ENCODE measurements at places on chromosomes 2 and 18.

DNA sequence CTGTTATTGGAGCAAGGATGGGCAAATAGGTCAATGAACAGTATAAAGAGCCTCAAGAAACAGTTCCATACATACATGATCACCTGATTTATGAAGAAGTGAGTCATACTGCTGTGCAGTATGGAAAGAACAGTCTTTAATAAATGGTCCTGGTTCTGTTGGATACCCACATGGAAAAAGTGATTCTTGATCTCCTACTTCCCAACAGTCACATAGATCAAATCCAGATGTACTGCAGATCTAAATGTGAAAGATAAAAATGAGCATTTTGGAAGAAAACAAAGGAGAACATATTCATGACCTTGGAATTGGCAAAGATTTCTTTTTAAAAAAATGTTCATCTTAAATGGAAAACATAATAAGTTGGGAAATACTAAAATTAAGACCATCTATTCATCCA is 75.8 kb downstream of the CCDC148 start:
- no peak for DNase-seq

DNA sequence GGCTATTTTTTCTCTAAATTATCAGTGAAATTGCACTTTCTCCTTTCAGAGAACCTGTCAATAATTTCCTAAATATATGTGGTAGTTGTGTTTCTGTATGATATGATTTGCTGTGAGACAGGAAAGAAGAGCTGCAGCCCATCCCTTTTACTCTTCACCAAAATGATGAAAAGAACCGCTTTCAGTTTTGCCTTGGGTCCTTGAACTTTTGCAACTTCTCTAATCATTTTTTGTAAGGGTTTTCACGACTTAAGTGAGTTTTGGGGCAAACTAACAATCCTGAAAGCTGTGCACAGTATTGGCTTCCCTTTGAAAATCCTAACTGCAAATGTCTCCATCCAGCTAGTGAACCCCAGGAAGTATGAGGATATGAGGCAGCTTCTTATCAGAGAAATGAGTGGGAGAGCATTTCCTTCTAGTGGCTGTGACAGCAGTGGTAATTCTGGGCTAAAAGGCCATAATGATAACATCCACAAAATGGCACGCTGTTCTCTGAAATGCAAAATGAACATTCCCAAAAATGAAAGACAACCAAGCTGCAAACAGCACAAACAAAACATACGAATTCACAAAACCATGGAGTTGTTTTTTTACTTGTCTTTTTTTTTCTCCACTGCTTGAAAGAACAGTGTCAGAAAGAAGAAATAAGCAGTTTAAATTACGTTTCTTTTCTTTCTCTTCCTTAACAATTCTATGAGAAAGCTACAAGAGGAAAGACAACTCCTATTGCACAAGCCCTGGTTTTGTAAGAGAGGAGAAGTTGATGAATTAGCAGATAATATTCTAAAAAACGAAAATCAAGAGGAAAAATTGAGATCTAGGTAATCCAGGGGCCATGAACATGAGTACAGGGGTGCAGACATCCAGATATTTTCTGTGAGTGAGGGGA is 1291.6 kb upstream of the ZEB2 start:
- DNase-seq, result no peak

DNA sequence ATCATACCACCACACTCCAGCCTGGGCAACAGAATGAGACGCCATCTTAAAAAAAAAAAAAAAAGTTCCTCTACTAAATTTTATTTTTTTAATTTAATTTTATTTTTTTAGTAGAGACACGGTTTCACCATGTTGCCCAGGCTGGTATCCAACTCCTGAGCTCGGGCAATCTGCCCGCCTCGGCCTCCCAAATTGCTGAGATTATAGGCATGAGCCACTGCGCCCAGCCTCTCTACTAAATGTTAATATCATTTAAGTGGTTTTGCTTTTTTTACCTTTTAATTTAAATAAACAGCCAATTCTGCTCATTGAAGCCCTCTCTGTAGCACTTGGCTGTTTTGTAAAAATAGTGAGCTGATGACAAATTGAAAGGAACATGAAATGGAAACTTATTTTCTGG is 9.2 kb downstream of the RAB17 start:
- DNase-seq, result no peak

GRCh38 chr2:186467421-186467820 is 18.6 kb upstream of the ZC3H15 start:
- DNase-seq, result no peak

- DNase-seq, result no peak
Measured at GRCh38 chr2:117128461-117128860, 686.0 kb upstream of the DDX18 start.

DNA sequence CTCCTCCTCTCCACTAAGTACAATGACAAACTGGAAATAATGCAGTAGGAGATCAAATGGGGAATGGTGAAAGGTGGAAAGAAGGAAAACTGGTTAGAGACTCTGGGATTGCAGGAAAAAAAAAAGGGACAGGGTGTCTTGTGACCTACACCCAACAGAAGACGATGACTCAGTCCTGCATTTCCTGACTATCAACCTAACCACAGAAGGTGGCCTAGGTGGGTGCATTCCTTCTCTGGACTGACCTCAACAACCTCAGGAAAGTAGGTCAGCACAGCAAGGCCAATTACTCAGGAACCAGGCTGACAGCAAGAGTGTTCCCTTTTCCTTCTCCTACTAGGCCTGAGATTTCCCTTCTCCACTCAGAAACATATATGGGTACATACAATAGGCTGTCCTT is 1386.4 kb upstream of the ZEB2 start:
- DNase-seq, result no peak

DNA sequence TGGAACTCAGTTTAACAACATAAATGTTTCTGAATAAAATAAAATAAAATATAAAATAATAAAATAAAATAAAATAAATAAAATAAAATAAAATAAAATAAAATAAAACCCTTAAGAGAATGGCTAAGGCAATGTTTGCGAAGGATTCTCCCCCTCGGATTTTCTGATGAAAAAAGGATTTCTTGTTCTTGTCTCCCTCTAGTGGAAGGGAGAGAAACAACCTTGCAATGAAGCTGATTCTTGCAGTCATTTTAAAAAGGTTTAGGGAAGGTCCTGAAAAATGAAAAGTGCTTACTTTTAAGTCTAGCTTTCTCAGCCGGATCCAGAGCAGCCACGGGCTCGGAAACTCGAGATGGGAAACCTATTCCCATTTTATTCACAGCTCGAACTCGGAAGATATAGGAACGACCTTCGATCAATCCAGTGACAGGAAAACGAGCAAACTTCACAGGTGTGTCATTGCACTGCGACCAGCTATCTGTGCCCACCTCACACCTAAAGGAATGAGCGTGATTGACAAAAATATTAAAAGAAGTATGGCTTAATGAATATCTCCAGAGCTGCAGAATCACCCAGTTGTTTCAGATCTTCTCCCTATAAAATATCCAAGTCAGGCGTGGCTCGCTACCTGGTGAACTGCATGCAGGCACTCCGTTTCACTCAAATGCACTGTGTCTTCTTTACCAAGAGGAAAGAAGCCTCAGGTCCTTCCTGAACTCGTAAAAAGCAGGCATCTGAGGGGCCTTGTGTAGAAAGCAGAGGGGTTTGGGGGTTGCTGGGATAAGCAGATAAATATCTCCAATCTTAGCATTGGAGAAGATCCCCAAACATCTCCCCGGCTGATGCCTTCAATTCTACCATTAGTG is 68.1 kb downstream of the MYOM1 start:
- no peak for DNase-seq

DNA sequence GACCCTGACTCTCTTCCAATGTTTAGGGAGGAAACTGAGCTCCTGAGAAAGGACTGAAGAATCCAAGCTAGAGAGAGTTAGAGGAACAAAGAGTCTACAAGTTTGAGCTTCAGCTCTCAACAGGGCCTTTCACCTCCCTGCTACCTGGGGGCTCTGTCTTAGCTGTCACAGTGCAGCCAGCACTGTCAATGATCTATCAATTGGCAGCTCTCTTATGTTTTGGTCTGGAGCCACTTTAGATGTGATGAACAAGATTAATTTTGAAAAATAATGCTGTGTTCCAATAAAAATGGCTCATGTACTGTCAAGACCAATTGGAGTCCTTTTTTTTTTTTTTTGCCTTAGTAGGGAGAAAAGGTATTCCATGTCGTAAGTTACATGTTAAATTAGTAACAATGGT is 215.8 kb upstream of the TRIB2 start:
- DNase-seq, result no peak

DNA sequence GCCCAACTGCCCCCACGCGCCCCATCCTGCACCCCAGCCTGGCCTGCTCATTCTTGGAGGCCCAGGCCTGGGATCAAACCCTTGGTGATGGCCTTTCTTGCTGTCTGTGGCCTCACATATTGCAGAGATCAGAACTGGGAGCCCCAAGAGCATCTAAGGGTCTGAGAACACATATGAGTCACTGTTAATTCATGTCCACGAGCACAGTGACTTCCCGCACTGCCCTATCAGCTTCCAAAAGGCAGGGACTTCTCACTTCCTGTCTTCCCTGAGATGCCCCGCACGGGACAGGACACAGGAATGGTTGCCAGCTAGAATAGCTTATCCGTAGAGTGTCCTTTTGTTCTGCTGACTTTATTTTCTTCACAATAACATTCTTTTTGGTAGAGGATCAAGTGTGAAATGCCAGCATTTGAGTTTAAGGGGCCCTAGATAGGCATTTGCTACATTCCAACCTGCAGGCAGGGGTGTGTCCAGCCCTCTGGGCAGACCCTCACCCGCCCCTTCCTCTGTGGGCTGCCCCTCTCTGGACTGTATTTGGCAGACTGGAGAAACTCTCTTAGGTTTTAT is 21.1 kb upstream of the CELF4 start:
- DNase-seq, result no peak

DNA sequence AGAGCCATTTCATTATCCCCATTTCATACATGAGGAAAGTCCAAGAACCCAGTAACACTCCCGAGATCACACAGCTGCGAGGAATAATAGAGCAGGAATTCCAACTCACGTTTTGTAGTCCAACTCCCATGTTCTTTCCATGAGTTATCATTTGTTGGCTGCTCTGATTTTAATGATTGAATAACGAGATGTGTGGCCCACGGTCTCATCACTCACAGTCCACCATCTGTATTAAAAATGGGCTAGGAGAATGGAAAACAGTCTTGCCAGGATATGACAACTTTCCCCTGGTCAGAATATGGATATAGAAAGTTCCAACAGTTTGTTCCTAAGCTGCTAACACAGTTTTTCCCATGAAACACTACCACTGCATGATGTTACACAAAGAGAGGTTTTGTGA is 147.5 kb downstream of the METTL4 start:
- DNase-seq, result no peak

- no peak for DNase-seq
Measured at GRCh38 chr2:8623576-8623957, 58.3 kb upstream of the ID2 start.

DNA sequence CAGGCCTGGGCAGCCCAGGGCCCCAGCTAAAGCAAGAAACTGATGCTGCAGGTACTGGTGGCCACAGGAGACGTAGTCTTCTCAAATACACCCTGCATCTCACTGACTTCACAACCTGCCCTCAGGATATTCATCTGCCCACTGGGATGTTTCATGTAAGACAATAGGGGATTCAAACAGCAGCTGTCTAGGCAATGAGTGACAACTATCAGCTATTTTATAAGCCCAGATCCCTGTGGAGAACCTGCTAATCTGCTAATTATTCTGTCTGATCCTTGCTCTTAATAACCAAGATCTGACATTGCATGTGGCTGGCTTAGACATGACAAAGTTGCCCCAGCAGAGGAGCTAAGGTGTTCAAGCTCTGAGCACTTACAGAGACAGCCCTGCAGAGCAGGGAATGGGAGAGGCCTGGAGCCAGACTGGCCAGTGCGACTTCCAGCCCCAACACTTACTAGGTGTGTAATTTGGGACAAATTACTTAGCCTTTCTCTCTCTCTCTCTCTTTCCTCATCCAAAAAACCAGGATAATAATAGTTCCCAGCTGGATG is 28.6 kb downstream of the SIGLEC15 start:
- DNase-seq, result no peak

DNA sequence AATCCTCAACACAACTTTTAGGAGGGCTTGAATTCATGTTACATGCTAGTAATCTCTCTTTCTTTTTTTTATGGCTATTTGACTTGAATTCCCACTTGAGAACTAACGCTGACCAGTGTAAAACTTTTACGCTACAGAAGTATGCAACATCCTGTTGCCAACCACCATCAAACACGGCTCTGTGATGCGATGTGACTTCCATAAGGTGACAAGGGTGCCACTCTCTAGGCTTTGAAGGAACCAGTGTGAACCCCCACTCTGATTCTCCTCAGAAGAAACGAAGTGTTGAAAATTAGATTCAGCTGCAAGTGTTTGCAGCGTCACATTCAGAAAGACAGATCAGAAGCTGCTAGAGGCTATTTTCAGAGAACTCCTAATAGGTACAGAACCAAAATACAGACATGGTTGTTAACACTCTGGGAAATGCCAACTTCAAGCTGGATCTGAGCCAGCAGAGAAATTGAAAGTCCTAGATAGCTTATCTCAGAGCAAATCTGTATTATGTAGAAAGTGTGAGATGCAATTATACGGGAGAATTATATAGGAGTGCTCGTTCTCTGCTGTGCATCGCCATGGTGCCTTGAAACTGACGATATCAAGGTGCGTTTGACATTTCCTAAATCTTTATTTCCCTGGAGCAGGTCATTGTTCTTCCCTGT is 271.2 kb downstream of the LPIN1 start:
- DNase-seq, result no peak

DNA sequence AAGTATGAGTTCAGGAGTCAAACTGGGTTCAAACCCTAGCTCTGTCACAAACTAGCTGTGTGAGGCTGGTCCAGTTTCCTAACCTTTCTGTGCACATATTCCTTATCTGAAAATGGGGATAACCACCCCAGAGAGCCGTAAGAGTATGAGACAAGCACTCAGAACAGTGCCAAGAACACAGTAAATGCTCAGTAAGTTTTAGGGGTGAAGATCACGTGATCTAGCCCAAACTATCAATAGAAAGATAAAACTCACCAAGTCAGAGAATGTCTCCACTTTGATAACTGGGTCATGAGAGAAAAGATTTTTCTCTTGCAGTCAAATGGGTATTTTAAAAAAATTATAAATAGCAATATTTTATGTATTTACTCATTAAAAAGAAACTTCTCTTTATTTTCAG is 219.4 kb upstream of the REV1 start:
- no peak for DNase-seq

GRCh38 chr2:100986157-100986556 is 15.9 kb upstream of the RPL31 start:
- no peak for DNase-seq

DNA sequence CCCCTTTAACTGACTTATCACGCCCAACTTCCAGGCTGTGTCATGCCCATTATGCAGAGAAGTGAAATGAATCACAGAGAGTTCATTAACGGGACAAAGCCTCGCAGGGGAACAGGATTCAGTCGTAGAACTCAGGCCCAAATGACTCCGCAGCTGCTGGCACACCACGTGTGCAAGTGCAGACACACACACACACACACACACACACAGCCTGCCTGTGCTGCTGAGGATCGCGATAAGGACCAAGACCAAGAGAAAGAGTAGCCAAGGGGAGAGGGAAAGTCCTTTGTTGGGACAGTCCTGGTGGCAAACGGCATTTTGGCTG is 90.0 kb upstream of the TAF1B start:
- DNase-seq, result peak; percentile 33

- no peak for DNase-seq
Measured at GRCh38 chr2:98175811-98176210, 88.8 kb downstream of the VWA3B start.
